ENCODE measurements at places on chromosomes 4 and X. TPM values are rescaled to one million over a fixed set of nuclear protein-coding genes. Genes with fewer than 3 reads are reported as not detected.

NEK1 gene
- total RNA-seq, result 15.7 TPM

LIMCH1 gene
- not detected for total RNA-seq

XAGE1B gene
- total RNA-seq, result not detected

DNA sequence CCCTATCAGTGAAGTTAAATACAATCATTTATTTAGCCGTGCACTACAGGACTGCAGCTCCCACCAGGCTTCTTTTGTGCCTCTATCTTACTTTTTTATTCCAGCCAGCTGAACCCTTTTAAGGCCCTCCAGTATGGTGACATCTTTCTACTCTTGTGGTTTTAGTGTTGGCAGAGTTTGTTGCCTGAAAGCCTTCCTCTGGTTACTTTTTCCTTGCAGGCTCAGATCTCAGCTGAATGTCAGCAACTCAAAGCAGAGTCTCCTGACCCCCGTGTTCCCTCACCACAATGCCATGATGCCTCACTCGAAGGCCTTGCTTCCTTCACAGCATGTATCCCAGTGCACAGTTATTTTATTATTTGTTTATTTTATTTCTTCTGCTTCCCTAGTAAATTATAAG, 818.9 kb upstream of the LCORL start:
- no peak for DNase-seq

DNA sequence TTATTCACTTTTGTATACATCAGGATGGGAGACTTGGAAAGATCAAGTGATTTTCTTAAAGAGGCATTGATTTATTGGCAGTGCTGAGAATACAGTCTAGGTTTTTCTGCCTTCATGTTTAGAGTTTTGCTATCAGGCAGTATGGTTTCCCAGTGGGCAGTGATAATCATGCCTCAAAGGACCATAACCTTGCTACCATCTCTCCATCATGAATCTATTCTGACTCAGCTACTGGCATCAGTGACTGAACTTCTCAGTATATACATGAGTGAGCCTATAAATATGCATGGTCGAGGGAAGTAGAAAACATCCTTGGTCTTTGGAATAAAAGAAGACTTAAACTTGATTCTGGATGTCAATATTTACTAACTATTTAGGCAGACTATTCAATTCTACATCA, 562.0 kb upstream of the AADAT start:
- no peak for DNase-seq

DNA sequence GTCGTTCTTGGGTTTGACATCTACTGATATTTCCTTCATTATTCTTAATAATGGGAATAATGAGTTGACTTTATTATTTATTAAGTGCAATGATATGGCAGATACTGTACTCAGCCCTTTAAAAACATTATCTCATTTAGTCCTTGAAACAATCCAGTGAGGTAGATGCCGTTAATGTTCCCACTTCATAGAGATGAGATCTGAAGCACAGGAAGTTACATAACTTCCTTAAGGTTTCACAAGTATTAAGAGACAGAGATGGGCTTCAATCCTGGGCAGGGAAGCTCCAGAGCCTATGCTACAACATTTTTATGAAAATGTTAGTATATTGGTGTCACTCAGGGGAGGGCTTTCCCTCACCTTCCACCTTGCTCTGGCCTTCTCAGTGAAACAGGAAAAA, 9.7 kb upstream of the KLHL13 start:
- DNase-seq, result no peak

GRCh38 chr4:116016201-116016600, 902.8 kb upstream of the NDST4 start:
- DNase-seq, result no peak

MAGED4 gene
- 0.86 TPM for total RNA-seq

DNA sequence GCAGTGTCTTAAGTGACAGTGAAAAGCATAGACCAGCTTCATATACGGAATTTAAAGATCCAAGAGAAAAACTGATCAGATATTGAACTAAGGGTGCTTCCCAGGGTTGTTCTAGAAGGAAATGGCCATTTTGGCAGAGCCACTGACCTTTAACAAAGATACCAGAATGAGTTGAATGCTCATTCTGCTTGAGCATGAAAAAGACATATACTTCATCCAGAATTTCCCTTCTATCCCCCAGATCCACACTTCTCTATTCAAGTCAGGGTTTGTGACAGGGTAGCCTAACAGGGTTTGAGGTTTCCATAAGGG, 45.6 kb upstream of the FAM9C start:
- DNase-seq, result no peak

Measured in activated T-cell treated with anti-CD3 and anti-CD28 coated beads, Interleukin-2, amount 50 U/mL, for 72 hours (primary cell).